Gastrocnemius medialis (tissue), 4 donors: ENCODE measurements at places on chromosomes 5 and 9. TPM values are rescaled to one million over a fixed set of nuclear protein-coding genes. Genes with fewer than 3 reads are reported as not detected.
A peak's percentile ranks its signal among the peaks of the same experiment; 100 is the strongest.

GRCh38 chr9:135780086-135780485 lies 78.1 kb downstream of the KCNT1 start:
- no peaks in the 10 kb centered on the region for H3K27me3 ChIP-seq
- no peak for DNase-seq
- no peaks in the 10 kb centered on the region for H3K4me1 ChIP-seq
- no peak overlapping the region for H3K4me3 ChIP-seq
- H3K27ac ChIP-seq = no peak overlapping the region

GRCh38 chr5:61332851-61333320 lies 828 bp downstream of the ZSWIM6 start:
- H3K36me3 ChIP-seq = no peaks in the 10 kb centered on the region
- DNase-seq = peak; percentile 34
- peak overlapping the region; percentile 97 for H3K4me3 ChIP-seq
- H3K4me1 ChIP-seq = peaks cover 7% of the 10 kb centered on the region

- DNase-seq = no peak
- H3K4me3 ChIP-seq = no peak overlapping the region
- no peaks in the 10 kb centered on the region for H3K27me3 ChIP-seq
- H3K36me3 ChIP-seq = no peaks in the 10 kb centered on the region
Observed at GRCh38 chr5:169656125-169656901, 19.2 kb downstream of the DOCK2 start.

DNA sequence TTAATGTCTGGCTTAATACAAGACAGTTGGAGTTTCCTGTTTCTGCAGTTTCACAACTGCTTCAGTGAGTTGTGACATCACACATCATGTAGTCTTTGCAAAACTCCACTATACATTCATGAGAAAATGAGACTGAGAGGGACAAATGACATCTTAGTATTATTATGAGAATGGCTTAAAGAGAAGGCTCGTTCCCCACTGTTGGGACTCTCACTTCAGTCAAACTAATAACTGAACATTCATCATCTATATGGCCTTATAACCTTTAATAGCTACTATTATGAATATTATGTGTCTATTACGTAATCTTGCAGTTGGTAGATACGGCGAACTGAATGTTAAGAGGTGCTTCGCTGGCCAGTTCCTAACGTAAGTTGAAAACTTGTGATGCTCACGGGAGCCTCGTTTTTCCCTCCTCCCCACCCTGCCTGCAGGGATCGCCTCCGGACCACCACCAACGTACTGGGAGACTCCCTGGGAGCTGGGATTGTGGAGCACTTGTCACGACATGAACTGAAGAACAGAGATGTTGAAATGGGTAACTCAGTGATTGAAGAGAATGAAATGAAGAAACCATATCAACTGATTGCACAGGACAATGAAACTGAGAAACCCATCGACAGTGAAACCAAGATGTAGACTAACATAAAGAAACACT lies 79.4 kb downstream of the SLC1A3 start:
- H3K4me1 ChIP-seq = no peaks in the 10 kb centered on the region
- no peaks in the 10 kb centered on the region for H3K27me3 ChIP-seq
- no peak for DNase-seq
- H3K36me3 ChIP-seq = no peaks in the 10 kb centered on the region

DNA sequence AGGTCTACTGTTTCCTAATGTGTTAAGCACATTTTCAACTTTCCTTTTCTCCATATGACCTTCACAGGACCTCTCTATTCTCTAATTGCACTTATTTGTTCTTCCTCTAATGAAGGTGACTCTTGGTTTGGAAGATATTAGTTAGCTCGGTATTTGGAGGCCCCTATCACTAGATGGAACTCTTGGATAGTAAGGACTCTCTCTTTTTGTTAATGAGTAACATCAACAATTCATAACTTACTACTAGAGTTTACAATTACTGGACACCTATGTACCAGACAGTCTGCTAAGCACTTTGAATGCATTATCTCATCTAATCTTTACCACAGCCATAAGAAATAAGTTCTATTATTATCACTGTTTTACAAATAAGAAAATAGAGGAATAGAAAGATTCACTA lies 23.4 kb upstream of the PAM start:
- no peak overlapping the region for H3K27ac ChIP-seq
- no peak overlapping the region for H3K4me3 ChIP-seq
- H3K27me3 ChIP-seq = no peaks in the 10 kb centered on the region
- no peaks in the 10 kb centered on the region for H3K36me3 ChIP-seq
- no peak for DNase-seq
- H3K4me1 ChIP-seq = no peaks in the 10 kb centered on the region

- H3K27me3 ChIP-seq = no peaks in the 10 kb centered on the region
- H3K27ac ChIP-seq = peak overlapping the region; percentile 95
- no peak overlapping the region for H3K4me3 ChIP-seq
- DNase-seq = peak; percentile 76
- H3K4me1 ChIP-seq = peaks cover 56% of the 10 kb centered on the region
- H3K36me3 ChIP-seq = peaks cover 8% of the 10 kb centered on the region
Observed at GRCh38 chr5:132364319-132364718, 5.2 kb upstream of the SLC22A5 start.

- no peaks in the 10 kb centered on the region for H3K4me1 ChIP-seq
- DNase-seq = no peak
- H3K36me3 ChIP-seq = no peaks in the 10 kb centered on the region
- no peak overlapping the region for H3K4me3 ChIP-seq
- no peaks in the 10 kb centered on the region for H3K27me3 ChIP-seq
Observed at GRCh38 chr5:84088996-84089395, 295.7 kb downstream of the EDIL3 start.

Gene FCN2
- total RNA-seq = not detected

Gene FGF1
- total RNA-seq = 0.41 TPM
